Fibroblast of pulmonary artery (primary cell): ENCODE measurements at places on chromosomes 12 and 14.
A peak's percentile ranks its signal among the peaks of the same experiment; 100 is the strongest.

DNA sequence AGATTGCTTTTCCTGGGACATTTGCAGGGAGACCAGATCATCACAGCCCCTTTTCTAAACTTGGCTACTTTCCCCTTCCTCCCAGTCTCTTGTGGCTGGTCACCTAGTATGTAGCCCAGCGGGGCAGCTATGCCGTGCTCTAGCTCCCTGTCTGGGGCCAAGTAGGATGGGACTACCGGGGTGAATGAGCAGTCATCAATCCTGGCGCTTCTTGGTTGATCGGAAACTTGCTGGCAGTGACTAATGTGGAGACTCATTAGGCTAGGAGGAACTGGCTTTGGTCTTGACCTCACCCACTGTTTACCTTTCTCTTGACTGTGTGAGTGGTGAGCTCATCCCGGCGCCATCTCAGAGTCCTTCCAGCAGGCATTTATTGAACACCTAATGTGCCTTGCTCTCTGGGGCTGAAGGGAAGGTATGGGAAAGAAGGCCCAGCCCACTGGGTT lies 15.9 kb downstream of the PLEKHG3 start:
- no peak for DNase-seq

DNA sequence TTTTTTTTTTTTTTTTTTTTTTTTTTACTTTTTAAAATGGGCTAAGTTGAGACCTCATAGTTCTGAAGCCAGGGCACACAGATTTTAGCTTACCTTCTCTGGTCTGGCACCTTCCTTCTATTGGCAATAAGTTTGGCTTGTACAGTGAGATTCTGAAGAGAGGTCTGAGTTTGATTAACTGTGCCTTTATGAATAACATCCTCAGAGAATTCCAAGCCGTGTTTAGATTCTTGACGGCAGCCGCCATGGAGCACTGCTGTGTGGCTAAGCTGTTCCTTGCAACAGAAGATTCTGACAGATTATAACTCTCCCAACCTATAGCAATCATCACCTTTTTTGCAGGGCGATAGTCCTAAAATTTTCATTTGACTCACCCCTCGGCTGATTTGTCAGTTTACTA lies 354.9 kb upstream of the FAR2 start:
- no peak for DNase-seq

- DNase-seq, result no peak
Measured at GRCh38 chr14:94387051-94388026, 1.1 kb downstream of the SERPINA1 start.

GRCh38 chr12:27177706-27178105 lies 66.4 kb upstream of the STK38L start:
- peak; percentile 71 for DNase-seq

- peak; percentile 56 for DNase-seq
Measured at GRCh38 chr12:51911788-51912711, 4.7 kb downstream of the ACVRL1 start.

DNA sequence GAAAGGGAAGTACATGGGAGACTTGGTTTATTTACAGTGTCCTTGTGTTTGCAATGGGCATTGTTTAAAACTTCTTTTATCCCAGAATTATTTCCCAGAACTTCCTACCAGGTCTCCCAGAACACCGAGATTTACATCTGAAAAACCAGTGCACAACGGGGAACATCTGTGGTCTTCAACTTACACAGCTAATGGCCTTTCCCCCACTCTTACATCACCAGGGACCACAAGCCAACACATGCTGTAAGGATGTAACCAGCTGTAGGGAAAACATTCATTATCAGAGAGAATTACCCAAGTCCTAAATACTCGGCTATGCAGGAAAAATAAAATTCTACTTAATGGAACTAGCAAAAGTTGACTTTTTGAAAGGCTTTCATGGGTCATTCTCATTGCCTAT lies 267.6 kb downstream of the DUSP6 start:
- peak; percentile 83 for DNase-seq

GRCh38 chr14:25626986-25627385 lies 577.0 kb upstream of the STXBP6 start:
- DNase-seq, result no peak

DNA sequence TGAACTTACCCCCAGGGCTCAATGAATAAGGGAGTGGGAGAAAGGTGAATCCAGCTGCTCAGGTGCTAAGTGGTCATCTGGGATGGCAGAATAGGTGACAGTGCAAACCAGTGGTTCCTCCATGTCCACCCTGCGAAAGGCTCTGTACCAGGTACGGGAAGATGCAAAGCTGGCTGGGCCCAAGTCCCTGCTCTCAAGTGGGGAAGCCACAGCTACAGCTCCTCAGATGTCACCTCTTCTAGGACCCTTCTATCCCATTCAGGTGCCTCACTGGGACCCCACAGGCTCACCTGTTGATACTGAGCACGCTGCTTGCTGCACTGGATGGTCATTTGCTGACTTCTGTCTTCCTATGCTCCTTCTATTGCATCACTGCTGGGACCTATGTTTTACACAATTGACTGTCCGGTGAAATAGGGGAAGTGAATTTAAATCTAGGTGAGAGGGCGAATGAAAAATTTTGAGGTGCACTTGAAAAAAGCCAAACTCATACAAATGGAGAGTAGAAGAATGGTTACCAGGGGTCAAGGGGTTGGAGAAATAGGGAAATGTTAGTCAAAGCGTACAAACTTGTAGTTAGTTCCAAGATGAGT lies 20.3 kb upstream of the PPP4R4 start:
- no peak for DNase-seq

DNA sequence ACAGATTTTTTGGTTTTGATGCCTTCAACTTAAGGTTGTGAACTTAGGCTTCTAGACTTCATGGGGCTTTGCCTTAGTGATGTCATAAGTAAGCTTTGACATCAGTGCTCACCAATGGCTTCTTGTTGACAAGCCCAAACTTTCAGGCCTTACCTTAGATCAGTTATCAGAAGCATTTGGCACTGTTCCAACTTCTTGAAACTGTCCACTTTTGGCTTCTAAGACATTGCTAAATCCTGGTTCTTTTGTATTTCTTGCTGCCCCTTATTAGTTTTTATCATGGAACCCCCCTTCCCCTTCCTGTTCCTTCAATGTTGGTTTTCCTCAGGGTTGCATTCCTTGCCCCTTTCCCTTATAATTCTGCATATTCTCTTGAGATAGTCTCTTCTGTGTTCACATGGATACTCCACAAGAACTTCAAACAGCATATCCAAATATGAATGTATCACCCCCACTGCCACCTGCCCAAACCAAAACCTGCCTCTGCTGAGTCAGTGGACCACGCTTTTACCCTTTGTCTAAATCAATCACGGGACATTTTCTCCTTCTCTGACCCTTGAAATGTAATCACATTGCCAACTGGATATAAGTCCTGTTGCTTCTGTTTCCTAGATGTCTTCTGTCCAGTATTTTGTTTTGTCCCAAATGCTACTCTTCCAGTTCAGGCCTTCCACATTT lies 7.9 kb downstream of the PFKM start:
- DNase-seq, result no peak

- no peak for DNase-seq
Measured at GRCh38 chr12:1880153-1880845, 38.2 kb downstream of the CACNA2D4 start.

- peak; percentile 97 for DNase-seq
Measured at GRCh38 chr14:53842938-53843337, 113.7 kb downstream of the BMP4 start.

GRCh38 chr12:116420227-116420880 lies 138.8 kb upstream of the MAP1LC3B2 start:
- DNase-seq, result no peak

DNA sequence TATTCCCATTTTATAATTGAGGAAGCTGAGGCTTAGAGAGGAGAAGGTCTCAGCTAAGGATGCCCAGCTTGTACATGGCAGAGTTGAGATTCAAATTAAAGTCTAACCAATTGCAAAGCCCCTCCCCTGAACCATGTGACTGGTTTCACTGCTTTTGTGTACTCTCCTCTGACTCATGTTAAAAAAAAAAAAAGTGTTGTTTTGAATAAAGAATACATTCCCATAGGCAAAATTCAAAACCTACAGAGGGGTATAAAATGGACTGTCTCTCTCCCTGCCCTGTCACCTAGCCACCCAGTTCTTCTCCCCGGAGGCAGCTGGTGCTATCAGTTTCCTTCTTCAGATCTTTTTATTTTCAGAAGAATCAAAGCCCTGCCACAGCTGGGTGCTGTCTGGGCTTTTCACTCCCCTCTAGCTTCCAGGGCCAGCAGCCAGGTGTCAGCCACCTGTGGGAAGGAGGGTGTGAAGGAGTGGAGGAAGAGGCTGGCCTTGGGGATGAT lies 5.4 kb downstream of the PSMD9 start:
- peak; percentile 74 for DNase-seq

DNA sequence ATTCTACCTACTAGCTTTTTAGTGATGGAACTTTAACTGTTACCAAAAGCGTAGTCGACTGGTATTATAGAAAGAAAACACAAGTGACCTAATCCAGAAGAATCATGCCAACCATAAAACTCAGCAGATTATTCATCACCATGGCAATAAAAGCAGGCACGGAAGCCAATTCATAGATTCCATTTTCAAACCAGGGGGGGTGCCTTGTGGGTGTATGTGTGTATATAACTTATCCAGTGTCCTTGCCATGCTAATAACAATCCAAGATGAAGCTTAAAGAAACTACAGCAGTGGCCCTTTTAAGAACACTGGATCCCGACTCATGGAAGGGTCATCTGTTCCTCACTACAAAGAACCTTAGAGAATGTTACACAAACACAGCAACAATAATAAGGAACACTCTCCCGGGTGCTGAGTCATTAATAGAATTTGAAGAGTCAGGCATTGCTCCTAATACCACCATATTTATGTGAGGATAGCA lies 61.0 kb downstream of the EPS8 start:
- DNase-seq, result peak; percentile 85

DNA sequence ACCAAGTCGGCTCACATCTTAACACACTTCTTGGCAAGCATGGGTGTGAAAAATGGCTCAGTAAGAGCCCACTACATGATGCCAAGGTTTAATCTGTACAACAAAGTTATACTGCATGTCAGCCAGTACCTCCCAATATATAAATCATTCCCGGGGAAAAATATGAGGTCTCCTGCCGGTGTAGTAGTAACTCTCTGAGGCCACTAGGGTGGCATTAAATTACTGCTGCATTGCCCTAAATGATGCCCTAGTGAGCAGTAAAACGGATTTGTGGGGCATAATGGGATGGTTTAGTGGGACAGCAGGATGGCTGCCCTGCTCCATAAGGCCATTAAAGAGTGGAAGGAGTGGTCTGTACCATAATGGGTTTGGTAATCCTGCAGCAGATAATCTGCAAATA lies 267.7 kb downstream of the MED13L start:
- peak; percentile 10 for DNase-seq

DNA sequence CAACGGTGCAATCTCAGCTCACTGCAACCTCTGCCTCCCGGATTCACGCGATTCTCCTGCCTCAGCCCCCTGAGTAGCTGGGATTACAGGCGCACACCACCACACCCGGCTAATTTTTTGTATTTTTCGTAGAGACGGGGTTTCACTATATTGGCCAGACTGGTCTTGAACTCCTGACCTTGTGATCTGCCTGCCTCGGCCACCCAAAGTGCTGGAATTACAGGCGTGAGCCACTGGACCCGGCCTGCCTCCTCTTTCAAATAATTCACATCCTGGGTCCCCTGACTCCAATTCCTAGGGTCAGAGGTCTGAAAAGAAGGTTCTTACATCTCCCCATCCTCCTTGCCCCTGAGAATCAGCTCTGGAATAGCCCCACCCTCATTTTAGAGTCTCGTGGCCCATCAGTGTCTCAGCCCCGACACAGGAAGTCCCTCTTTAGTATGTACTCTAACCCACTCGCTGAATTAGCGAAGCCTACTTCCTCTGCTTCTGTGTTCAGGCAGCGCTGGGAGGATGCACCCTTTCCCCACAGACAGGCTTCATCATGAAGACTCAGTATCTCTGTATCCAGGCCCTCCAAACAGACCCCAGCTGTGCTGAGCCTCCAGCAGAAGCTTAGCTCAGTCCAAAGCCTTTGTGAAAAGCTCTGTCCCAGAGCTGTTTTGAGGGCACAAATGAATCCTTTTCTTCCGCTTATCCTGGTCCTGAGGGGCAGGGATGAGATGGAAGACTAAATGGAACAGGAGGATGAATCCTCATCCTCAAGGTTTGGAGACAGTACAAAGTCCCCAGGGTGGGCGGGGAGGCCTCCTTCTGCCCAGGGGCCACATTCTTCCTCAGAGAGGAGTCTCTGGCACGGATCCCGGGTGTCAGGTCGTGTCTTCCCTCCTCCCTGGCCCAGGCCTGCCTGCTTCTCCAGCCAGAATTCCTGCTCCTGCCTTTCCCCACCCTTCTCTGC lies 3.5 kb downstream of the LPAR5 start:
- DNase-seq, result no peak

- no peak for DNase-seq
Measured at GRCh38 chr14:37870170-37870569, 274.7 kb downstream of the TTC6 start.

DNA sequence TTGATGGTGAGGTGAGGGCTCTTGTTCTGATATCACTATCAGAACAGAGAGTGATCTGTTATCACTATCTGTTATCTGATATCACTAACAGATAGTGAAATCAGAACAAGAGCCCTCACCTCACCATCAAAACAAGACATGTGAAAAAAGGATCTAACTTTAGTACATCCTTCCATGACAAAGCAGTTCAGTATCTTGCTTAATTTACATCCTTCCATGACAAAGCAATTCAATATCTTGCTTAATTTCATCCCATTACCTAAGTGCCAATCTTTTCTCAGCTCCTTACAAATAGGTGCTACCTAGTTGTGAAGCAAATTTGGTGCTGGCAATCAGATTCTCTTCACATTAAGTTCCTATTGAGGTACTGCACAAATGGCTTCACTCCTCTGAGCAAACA lies 1865.6 kb upstream of the FLRT2 start:
- no peak for DNase-seq

GRCh38 chr14:76876076-76876475 lies 49.9 kb downstream of the LRRC74A start:
- peak; percentile 83 for DNase-seq

DNA sequence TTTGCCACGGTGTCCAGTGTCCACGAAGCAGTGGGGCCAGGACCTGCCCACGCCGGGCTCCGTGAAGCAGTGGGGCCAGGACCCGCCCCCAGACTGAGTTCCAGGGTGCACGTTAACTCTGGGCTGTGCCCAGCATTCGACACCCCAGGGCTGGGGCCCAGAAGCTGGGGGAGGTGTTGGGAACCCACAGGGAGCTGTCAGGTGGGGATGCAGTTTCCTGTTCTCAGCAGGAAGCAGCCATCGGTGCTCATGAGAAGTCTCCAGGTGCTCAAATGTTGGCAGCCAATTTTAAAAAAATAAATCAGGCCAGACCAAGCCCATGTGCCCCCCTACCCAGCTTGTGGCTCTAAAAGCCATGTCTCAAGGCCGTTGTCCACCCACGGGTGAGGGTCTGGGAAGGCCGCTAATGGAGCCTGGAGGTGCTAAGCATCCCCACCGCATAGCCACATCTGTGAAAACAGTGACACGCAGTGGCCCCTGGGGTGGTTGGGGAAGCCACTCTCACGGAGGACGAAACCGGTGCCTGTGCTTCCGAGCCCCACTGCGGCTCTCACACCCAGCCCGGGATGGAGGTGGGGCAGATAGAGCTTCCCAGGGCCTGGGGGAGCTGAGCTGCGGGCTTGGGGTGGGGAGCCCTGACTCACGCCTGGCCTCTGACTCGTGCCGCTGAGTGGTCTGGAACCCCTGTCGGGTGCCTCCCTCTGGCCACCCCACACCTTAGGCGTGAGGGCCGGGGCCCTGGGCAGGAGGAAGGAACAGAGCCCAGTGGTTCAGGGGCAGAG lies 53.5 kb downstream of the FBRSL1 start:
- DNase-seq, result no peak
